ENCODE measurements at places on chromosomes 1 and 21.

- DNase-seq = no peak
These were observed 30.5 kb downstream of the TBCE start for GRCh38 chr1:235397733-235398132.

- no peak for DNase-seq
These were observed 53.3 kb downstream of the PRDM15 start for GRCh38 chr21:41825881-41826280.

DNA sequence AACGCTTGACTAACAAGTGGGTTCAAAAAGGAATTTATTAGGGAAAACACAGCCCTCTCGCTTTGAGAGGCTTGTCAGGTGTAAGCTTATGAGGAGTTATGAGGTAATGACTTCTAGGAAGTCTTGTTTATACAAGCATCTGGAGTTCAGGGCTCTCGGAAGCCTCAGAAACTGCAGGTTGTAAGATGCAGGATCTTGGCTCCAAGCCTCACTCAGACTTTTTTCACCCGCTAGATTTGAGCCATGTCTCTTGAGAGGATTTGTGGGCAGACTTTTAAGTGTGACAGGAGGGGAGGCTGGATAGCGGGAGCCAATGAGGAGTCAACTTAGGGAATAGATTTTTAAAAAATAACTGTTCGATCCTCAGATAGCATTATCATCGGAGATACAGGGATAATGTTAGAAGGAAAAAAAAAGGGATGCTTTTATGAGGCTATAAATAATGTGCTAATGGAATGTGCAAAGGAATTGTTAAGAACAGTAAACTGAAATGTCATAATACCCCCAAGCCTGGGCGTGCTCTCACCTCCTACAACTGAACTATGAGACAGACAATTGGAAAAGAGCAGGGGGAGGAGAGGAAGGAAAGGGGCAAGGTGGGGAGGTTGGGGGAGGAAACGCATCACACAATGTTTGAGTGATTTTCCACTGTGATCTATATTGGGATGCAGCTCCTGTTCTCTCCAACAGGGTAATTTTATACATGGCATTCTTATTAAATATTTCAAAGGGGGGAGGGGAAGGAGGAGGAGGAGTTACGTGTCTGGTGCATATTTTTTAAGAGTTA lies 107.4 kb upstream of the ESRRG start:
- DNase-seq = no peak

- DNase-seq = no peak
These were observed 69.7 kb upstream of the WNT4 start for GRCh38 chr1:22212400-22213233.

DNA sequence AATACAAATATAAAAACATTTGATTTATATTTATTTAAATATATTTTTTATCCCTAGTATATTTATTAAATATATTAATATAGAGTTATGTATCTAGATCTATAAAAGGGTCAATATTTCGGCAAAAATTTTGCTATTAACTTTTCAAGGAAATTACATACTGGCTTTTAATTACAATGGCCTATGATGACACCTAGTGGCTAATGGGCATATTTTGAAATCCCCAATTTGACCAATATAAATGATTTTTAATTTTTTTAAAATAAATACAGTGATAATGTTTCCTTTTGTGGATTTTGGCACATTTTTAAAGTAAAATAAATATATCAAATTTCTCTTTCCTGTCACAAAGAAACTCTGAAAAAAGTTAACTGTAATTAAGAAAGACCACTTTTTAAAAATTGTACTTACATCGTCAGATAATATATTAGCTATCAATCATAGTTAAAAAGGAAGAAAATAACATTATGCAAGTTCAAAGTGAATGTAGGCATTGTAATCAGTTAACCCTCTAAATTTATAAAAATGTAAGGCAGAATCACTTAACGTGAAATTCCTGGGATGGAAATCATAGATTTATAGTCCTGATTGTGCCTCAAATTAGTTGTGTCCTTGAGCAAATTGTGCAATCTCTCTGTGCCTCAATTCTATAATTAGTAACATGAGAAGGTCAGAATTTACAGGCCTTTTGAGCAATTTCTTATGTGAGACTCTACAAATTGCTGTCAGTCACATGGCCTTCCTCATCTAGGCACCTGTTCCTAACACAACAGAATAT lies 25.6 kb upstream of the RGS13 start:
- DNase-seq = no peak

- no peak for DNase-seq
These were observed 17.3 kb downstream of the POFUT2 start for GRCh38 chr21:45270306-45270821.

GRCh38 chr1:160620942-160621632 lies 25.8 kb downstream of the SLAMF1 start:
- no peak for DNase-seq

GRCh38 chr1:162175379-162176081 lies 106.0 kb downstream of the NOS1AP start:
- no peak for DNase-seq

- DNase-seq = no peak
These were observed 82.6 kb upstream of the CNIH3 start for GRCh38 chr1:224533517-224533916.
